MG63 (cell line): ENCODE measurements at places on chromosomes 6 and 20.

- no peak for DNase-seq
These were observed 29.9 kb downstream of the NFATC2 start for GRCh38 chr20:51512645-51513044.

- no peak for DNase-seq
These were observed 100.4 kb downstream of the BMP5 start for GRCh38 chr6:55775029-55775318.

DNA sequence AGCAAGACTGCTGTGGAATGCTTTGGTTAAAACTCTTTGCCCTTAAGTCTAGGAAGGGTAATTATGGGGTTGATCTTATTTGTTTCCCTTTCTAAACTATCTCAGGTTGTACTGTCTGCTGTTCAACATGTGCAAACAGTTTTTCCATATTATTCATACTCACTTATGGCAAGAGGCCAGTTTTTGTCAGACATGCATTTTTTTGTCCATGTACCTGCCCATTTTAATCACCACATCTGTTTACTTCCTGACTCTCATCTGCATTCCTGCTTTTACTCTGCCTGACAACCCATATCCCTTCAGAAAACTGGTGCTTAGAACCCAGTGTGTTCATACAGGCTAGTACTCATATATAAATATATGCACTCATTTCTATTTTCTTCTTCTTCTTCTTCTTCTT, 80.3 kb downstream of the LPA start:
- DNase-seq = no peak

DNA sequence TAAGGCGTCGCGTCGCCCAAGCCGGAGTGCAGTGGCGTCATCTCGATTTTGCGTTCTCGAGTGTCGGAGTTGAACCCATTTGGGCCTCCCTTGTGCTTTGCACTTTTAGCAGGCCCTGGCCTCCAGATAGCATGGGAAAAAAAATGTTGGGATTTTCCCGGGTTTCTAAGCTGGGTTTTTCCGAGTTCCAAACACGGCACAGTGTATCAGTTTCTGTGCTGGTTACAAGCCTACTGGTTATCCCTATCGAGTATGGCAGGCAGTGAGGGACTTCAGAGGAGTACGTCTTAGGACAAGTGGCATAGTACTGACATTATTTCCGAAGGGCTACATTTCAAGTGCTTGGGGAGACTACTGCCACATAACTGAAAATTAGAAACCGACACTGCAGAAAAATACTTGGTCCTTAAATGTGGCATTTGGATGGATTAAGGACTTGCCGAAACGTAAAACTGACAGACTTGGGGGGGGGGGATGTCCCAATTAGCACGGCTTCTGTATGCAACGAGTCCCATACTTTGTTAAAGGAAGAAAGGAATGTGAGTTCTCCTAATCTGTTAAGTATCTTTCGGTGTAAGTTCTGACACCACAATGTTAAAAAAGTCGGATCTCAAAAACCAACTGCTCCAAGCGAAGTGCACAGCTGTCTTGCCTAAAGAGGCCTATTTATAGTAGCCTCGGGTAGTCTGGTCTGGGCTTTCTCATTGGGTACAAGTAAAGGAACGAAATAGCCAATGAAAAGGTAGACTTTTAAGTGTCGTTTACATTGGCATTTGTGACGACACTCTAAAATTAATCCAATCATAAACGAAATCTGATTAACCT, 70.2 kb downstream of the HFE start:
- peak; percentile 64 for DNase-seq

- no peak for DNase-seq
These were observed 33.2 kb downstream of the CDH22 start for GRCh38 chr20:46275091-46275490.

DNA sequence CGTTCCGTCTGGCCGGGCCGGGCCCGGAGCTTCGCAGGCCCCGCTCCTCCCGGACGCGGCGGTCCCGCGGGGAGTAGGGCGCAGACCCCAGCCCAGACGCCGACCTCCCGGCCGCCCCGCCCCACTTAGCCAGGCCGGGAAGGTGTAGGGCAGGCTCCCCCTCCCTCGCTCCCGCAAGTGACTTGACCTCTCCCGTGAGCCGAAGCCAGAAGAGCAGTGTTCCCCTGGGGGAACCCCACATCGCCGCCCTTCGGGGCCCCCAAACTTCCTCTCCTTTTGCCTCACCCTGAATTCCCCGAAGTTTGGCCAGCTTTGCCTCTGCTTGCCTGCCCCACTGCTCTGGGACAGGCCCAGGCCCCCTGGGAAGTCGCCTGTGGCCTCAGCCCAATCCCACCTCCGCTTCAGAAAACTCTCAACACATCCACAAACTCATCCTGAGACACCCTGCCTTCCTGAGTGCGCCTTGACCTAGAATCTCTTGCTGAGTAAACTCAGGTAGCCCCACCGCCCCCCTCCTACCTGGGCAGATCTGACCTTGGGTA, 524 bp upstream of the NOL4L start:
- DNase-seq = no peak
